Pancreas (tissue), 10 donors: ENCODE measurements at places on chromosomes 7 and 10.

- H3K4me3 ChIP-seq = no peak overlapping the region
- no peak overlapping the region for H3K27ac ChIP-seq
- no peaks in the 10 kb centered on the region for H3K27me3 ChIP-seq
- DNase-seq = no peak
These were observed 61.5 kb downstream of the WAC start for GRCh38 chr10:28594406-28594805.

- no peaks in the 10 kb centered on the region for H3K4me1 ChIP-seq
- H3K27ac ChIP-seq = no peak overlapping the region
- H3K27me3 ChIP-seq = no peaks in the 10 kb centered on the region
- no peak overlapping the region for H3K4me3 ChIP-seq
- no peak for DNase-seq
These were observed 281.1 kb downstream of the PLXNA4 start for GRCh38 chr7:132295175-132295574.

GRCh38 chr10:79286318-79286951, 60.8 kb upstream of the PPIF start:
- peak; percentile 32 for DNase-seq
- H3K27me3 ChIP-seq = no peaks in the 10 kb centered on the region
- no peak overlapping the region for H3K4me3 ChIP-seq
- H3K36me3 ChIP-seq = peaks cover 5% of the 10 kb centered on the region
- peak overlapping the region; percentile 59 for H3K27ac ChIP-seq
- no peaks in the 10 kb centered on the region for H3K4me1 ChIP-seq

GRCh38 chr10:12727832-12728215, 273.7 kb downstream of the CCDC3 start:
- no peaks in the 10 kb centered on the region for H3K4me1 ChIP-seq
- no peaks in the 10 kb centered on the region for H3K36me3 ChIP-seq
- DNase-seq = no peak
- H3K27ac ChIP-seq = no peak overlapping the region
- no peak overlapping the region for H3K4me3 ChIP-seq
- H3K27me3 ChIP-seq = no peaks in the 10 kb centered on the region

DNA sequence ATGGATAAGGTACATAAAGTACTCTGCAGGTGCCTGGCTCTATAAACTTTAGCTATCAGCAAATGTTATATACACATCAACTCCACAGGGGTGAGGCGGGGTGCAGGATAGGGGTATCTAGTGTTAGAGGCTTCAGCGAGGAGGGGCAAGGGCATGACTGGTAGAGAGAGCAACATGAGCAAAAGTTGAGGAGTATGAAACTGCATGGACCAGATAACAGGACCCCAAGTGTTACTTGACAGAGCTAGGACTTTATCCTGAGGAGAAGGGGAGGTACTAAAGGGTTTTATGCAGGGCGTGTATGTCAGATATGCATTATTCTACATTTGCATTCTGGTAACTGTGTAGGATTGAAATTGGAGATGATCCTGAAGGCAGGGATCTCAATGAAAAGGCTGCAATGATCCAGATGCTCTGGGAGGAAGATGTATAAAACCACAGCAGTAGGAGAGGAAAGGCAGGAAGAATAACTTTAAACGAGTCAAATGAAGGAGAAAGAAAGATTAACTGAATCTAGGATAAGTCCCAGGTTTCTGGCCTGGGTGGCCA, 109.8 kb upstream of the FAM133B start:
- H3K27ac ChIP-seq = no peak overlapping the region
- no peaks in the 10 kb centered on the region for H3K36me3 ChIP-seq
- H3K27me3 ChIP-seq = no peaks in the 10 kb centered on the region
- H3K4me3 ChIP-seq = no peak overlapping the region

GRCh38 chr10:30490289-30491000, 56.5 kb downstream of the MAP3K8 start:
- DNase-seq = no peak
- H3K4me1 ChIP-seq = no peaks in the 10 kb centered on the region
- no peaks in the 10 kb centered on the region for H3K27me3 ChIP-seq
- no peaks in the 10 kb centered on the region for H3K36me3 ChIP-seq
- no peak overlapping the region for H3K4me3 ChIP-seq

GRCh38 chr7:27616914-27617548, 45.7 kb downstream of the HIBADH start:
- no peak overlapping the region for H3K27ac ChIP-seq
- no peak overlapping the region for H3K4me3 ChIP-seq
- no peaks in the 10 kb centered on the region for H3K27me3 ChIP-seq

DNA sequence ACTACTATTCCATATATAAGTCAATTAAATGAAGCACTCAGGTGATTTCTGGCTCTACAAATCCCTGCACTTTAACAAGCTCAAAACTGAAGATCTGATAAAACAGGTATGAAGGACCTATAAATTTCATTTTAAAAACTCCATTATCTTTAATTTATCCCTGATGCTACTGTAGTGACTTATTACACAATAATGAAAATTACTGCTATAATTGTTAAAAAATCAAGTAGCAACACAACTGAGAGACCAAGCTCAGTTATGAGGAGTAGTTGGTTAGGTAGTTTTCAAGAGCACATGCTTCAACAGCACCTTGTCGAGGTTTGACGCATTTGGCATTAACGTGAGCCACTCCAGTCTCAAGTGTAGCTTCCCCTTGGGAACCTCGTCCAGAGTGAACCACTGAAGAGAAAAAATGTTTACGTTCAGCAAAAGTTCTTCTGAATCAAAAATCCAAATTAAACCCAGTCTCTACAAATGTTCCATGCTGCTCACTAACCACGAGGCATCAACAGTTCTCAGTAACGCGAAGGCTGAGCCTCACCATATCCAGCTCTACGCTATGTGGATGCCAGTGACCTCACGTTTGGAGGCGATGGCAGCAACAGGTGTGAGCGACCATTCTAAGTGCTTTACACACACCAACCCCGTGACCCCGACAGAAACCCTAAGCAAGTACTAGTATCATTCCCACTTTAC, 55.3 kb upstream of the NCAPG2 start:
- H3K36me3 ChIP-seq = no peaks in the 10 kb centered on the region
- no peaks in the 10 kb centered on the region for H3K4me1 ChIP-seq
- H3K27ac ChIP-seq = no peak overlapping the region
- no peaks in the 10 kb centered on the region for H3K27me3 ChIP-seq
- no peak for DNase-seq
- no peak overlapping the region for H3K4me3 ChIP-seq

GRCh38 chr10:52438119-52438518, 124.0 kb downstream of the DKK1 start:
- no peak overlapping the region for H3K4me3 ChIP-seq
- no peak overlapping the region for H3K27ac ChIP-seq
- no peaks in the 10 kb centered on the region for H3K36me3 ChIP-seq
- no peak for DNase-seq
- no peaks in the 10 kb centered on the region for H3K27me3 ChIP-seq

- no peak for DNase-seq
- H3K27ac ChIP-seq = no peak overlapping the region
- no peak overlapping the region for H3K4me3 ChIP-seq
- H3K36me3 ChIP-seq = no peaks in the 10 kb centered on the region
These were observed 203.8 kb downstream of the ZEB1 start for GRCh38 chr10:31522820-31523219.

GRCh38 chr7:74266191-74266963, 12.2 kb upstream of the RFC2 start:
- no peaks in the 10 kb centered on the region for H3K4me1 ChIP-seq
- H3K4me3 ChIP-seq = no peak overlapping the region
- no peak for DNase-seq
- no peak overlapping the region for H3K27ac ChIP-seq
- H3K36me3 ChIP-seq = no peaks in the 10 kb centered on the region

DNA sequence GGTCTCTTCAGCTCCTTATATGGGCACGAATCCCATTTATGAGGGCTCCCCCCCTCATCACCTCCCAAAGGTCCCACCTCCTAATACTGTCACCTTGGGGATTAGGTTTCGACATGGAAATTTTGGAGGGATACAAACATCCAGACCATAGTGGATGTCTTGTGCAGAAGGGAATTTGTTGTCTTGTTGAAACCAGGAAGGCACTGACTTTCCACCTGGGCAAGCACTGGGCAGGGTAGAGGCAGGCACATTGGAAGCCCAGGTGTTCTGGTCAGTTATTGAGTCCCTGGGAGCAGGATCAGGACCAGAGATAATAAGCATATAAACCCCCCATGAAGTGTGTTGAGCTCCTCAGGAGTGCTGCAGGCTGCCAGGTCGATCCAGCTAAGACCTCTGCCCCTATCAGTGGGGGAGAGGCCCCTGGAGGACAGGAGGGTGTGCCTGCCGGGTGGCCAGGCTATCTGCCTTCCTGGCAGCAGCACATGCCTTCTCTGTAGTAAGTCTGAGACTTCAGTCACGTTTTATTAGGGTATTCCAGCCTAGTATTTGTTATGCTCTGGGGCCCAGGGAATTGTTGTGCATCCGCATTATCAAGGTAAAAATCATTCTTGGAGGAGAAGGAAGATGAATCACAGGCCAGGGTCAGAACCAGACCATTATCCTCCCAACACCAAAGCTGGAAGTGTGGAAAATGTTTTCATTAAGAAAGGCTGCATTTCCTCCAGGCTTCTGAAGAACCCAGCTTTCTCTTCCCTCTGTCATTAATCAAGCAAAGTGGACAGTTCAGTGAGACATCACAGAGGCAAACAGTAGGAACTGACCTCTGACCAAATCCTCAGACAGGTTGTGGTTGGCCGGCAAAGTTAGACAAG, 503.1 kb downstream of the GRID1 start:
- no peak overlapping the region for H3K27ac ChIP-seq
- H3K4me3 ChIP-seq = no peak overlapping the region
- no peaks in the 10 kb centered on the region for H3K36me3 ChIP-seq
- no peaks in the 10 kb centered on the region for H3K27me3 ChIP-seq

GRCh38 chr7:55521917-55522902, 50.1 kb downstream of the VOPP1 start:
- no peaks in the 10 kb centered on the region for H3K4me1 ChIP-seq
- DNase-seq = no peak
- H3K36me3 ChIP-seq = no peaks in the 10 kb centered on the region

GRCh38 chr7:134509010-134509409, 18.4 kb upstream of the AKR1B10 start:
- H3K36me3 ChIP-seq = no peaks in the 10 kb centered on the region
- no peak for DNase-seq
- no peaks in the 10 kb centered on the region for H3K4me1 ChIP-seq
- H3K27me3 ChIP-seq = no peaks in the 10 kb centered on the region

DNA sequence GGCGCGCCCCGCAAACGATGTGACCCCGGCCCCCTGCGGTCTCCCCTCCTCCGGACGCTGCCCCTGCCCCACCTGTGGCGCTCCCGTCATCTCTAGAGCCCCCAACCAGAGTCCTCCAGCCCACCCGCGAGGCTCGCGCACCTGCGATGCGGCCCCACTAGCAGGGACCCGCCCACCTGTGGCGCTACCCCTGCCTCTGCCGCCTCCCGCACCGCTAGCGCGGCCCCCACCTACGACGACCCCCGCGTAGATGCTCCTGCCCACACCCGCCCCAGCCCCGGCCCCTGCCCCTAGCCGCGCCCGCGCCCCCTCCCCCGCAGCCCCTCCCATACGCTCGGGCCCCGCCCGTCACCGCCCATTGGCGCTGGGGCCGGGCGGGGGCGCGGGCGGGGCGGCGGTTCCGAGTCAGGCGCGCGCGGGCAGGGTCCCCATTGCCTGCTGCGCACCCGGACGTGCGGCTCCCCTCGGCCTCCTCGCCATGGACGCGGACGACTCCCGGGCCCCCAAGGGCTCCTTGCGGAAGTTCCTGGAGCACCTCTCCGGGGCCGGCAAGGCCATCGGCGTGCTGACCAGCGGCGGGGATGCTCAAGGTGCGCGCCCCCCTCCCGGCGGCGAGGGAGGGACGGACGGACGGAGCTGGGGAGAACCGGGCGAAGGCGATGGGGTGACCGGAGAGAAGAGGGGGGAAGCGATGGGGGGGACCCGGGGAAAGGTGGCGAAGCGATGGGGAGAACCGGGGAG, at the start of gene PFKP:
Gene PFKP, plus strand, starts transcription at position 431 of the 741 bp plus-strand sequence. Its CDS starts 48 bp downstream, at position 479.
- peak within 1 kb of the TSS; percentile 54 for H3K27ac ChIP-seq
- H3K27me3 ChIP-seq = no peaks in the 10 kb centered on the region
- no peaks in the 10 kb centered on the region for H3K36me3 ChIP-seq
- H3K4me1 ChIP-seq = no peaks in the 10 kb centered on the region

DNA sequence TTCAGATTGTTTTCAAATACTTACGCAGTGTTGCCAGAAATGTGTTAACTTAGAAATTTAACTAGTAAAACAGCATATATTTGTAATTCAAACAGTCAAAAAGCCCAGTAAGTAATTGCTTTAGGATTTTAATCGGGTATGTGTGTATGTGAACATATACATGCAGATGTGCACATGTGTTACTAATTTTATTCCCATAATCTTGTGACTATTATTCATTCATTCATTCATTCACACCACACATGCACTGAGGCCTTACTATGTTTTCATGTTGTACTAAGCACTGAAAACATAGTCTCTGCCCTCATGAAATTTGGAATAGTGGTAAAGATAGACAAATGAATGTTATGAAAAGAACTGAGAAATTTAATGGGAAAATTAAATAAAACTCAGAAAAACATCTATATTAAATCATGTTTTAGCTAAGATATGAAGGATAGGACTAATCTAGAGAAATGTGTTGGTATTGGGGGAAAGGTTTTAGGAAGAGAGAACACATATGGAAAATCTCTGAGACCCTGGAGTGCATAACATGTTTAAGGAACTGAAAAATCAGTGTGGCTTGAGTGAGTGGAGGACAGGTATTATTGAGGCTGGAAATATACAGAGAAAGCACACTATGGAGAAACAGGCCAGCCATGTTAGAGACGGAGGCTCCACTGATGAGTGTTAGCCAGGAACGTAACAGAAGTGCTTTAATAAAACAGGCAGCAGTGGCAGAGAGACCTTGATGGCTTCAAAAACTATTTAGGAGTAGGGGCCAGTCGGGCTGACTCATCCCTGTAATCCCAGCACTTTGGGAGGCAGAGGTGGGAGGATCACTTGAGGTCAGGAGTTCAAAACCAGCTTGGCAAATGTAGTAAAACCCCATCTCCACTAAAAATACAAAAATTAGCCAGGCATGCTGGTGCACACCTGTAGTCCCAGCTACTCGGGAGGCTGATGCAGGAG, 80.3 kb downstream of the HDAC9 start:
- no peak overlapping the region for H3K4me3 ChIP-seq
- no peaks in the 10 kb centered on the region for H3K36me3 ChIP-seq
- H3K4me1 ChIP-seq = no peaks in the 10 kb centered on the region
- H3K27ac ChIP-seq = no peak overlapping the region

DNA sequence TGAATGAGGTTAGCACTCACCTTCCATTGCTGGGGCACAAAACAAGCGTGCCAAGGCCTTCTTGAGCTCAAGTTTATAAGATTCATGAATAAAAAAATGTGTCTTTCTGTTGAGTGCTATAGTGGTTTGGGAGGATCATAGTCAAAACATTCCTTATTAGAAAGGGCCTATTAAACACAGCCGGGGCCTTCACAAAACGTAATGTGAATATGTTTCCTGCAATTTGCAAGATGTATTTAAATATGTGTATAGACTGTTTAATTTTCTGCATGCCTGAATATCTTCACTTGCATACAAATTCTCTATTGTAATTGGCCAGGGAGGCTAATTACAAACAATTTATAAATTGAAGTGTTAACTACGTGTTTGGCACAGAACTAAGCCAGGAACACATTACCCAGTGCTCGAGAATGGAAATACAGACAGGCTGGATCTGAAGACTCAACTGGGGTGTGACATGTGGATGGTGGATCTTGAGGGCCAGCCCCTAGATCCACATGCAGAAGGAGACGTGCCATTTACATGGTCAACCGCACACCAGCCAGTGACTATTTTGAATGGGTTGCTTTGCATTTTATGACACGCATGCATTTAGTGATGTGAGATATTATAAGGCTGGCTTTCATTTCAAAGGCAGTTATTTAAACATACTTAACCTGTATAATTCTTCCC, 31.3 kb downstream of the LYZL2 start:
- DNase-seq = no peak
- no peak overlapping the region for H3K27ac ChIP-seq
- no peaks in the 10 kb centered on the region for H3K4me1 ChIP-seq
- H3K4me3 ChIP-seq = no peak overlapping the region

- H3K36me3 ChIP-seq = no peaks in the 10 kb centered on the region
- peaks cover 11% of the 10 kb centered on the region for H3K27me3 ChIP-seq
- DNase-seq = peak; percentile 49
- peaks cover 7% of the 10 kb centered on the region for H3K4me1 ChIP-seq
These were observed 34.6 kb upstream of the HSPB1 start for GRCh38 chr7:76267894-76268183.
